ENCODE measurements at places on chromosomes 2 and 18.

DNA sequence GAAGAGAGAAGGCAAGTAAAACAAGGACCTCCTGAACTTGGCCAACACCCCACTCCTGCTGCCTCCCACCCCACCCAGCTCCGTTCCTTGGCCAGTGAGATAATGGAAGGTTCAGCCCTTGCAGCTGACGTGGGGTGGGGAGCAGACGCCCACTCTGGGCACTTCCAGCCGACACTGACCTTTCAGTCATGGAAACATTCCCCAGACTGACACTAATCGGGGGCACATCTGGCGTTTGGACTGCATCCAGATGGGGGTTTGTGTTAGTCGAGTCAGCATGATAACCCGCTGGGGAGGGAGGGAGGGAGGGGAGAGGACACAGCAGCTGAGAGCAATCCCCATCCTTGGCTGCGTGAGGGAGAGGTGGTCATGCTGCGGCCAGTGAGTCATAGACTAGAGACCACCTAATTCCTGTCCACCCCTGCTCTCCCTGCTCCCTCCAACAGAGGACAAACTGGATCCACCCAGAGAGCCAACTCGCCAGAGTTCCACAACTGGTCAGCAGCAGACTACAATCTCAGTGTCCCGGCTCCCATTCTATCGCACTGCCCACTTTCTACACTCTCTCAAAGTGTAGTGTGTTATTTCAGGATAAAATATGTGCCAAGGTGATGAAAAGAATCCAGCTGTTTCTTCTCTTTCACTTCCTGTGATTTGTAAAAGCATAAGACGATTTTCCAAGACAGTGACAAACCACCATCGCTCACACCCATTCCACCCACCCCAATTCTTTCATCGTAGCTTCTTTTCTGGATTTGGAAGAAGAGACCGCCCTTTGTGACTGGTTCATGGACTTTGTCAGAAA is 115.4 kb upstream of the PKDCC start:
- DNase-seq, result no peak

DNA sequence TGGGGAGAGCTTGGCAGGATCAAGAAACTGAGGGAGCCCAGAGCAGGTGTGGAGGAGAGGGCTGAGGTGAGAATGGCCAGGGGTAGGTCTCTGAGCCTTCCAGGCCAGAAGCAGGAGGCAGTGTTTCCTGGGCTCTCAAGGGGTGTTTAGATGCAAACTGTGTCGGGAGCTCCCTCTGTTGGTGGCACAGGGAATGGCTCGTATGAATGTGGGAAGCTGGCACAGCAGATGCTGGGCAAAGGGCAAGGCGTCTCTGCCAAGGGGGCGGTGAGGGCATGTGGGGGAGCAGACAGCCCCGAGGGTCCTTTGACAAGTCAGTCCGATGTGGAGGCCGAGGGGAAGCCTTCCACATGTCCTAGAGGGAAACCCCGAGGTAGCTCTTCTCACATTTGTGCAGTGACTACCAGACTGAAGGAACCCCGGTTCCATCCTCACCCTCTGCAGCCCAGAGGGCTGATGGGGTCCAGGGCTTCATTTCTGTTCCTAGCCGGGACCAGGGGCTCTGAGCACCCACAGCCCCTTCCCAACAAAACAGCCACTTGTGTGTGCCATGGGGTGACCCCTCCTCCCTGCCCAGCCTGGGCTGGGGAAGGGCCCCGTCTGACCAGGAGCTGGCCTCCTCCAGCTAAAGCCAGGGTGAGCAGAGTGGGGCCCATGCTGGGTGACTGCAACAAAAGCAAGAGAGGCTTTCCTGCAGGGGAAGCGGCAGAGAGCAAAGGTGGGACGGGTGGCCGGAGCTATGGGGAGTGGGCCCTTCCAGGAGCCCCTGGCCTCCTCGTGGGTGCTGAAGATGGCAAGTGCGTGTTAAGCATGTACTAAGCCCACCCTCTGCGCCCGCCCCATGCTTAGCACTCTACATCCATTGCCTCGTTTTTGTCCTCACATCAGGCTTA is 103.4 kb downstream of the SEPTIN10 start:
- DNase-seq, result peak; percentile 93

GRCh38 chr2:144567745-144568144 is 47.8 kb upstream of the ZEB2 start:
- no peak for DNase-seq

- DNase-seq, result no peak
Observed at GRCh38 chr18:79343567-79344207, 52.0 kb upstream of the NFATC1 start.

DNA sequence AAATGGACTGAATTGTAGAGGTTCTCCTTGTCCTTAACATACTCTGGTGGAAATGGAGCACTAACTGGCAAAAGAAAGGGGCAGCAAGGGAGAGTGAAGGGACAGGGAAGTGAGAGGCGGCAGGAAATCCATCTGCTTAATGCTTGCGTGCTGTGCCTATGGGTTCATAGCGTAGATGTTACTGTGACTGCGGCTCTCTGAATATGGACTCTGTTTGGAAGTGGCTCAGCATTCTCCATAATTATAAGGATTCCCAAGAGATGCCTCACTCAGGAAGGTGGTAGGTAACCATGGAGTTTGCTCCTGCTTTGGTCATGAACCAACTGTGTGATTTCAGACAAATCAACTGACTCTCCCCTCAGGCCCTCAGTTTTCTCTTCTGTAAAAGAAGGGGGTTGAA is 50.0 kb downstream of the MYO3B start:
- DNase-seq, result no peak

DNA sequence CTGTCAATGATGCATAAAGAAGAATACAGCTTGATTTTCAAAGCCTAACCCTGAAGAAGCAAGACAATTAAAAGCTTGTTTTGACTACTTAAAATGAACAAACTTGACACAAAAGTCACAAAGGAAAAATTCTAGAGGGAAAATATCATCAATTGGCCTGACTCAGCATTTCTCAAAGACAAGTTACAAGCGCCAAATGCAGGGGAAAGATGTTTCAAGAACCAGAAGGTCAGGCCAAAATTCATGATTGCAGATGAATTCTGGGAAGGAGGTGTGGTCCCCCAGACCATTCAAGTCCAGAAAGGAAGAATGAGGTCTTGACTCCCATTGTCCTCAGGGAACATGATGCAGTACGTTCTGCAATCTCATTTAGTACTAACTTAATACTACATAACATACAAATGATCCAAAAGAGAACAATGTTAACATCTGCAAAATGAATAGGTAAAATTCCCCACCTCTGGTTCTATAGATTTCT is 64.5 kb downstream of the FAM210A start:
- DNase-seq, result no peak

DNA sequence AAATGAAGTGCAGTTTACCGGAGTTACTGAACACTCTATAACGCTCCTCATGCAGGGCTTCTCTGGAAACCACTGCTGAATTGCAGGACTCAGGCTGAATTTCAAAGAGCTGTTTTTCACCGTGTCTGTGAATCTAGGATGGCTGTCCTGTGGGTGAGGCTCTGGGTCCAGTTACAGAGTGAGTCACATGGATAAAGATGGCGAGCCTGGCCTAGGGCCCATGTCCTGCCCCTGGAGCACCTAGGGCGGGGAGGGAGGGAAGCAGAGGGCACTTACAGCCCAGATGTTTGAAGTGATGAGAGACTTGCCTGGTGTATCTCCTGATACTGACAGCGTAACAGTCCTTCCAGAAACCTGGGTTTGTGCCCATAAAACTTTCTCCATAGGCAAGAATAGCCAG is 583.0 kb downstream of the IRS1 start:
- no peak for DNase-seq

DNA sequence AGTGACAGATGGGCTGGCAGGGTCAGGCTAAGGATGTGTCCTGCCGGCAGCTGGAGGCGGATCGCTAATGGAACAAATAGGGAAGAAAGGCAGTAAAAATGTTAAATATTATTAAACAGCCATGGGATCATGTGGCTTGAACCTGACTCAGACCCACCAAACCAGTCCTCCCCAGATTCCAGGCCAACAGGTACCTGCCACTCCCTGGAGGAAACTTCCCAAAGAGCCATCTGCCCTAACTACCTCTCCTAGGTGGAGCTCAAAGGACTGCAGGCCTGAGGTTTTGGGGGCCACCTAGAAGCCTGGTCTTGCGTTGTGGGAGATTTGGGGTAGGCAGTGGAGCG is 34.3 kb downstream of the CIB4 start:
- no peak for DNase-seq

- DNase-seq, result no peak
Observed at GRCh38 chr2:120384486-120385354, 38.8 kb downstream of the INHBB start.

DNA sequence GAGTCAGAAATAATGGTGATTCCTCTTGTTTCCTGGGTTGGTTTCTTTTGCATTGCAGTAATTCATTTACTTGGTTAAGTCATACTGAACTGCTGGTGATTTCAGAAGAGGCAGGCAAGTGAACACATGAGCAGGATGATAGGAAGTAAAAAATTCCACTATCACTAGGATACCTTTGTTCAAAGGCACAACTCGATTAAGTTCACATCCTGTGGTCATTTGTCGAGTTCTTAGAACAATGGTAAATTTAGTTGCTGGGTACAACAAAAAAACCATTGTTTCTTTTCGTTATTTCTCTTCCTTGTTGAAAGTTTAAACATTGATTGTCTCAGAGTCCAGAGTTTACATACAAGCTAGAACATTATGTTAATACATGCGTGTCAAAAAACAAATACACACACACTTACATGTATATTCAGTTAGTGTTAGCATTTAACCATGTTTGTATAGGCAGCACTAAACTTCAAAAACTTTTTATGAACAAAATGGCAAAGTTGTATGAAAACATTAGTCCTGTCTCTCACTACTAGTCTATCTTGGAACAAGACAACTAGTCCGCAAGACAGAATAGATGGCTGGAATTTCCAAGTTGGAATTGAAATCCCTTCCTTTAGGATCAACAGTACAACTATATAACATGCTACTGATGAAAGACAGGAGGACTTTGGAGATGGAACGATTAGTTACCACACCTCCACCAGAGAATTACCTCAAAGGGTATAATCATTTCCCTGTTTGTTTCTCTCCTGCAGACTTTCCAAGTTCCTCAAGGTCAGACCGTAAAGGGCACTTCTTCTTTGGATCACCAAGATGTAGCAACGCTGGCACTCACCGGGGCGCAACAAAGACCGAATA is 26.2 kb downstream of the STK39 start:
- no peak for DNase-seq

- DNase-seq, result peak; percentile 47
Observed at GRCh38 chr2:111225856-111226255, 105.1 kb downstream of the BCL2L11 start.

DNA sequence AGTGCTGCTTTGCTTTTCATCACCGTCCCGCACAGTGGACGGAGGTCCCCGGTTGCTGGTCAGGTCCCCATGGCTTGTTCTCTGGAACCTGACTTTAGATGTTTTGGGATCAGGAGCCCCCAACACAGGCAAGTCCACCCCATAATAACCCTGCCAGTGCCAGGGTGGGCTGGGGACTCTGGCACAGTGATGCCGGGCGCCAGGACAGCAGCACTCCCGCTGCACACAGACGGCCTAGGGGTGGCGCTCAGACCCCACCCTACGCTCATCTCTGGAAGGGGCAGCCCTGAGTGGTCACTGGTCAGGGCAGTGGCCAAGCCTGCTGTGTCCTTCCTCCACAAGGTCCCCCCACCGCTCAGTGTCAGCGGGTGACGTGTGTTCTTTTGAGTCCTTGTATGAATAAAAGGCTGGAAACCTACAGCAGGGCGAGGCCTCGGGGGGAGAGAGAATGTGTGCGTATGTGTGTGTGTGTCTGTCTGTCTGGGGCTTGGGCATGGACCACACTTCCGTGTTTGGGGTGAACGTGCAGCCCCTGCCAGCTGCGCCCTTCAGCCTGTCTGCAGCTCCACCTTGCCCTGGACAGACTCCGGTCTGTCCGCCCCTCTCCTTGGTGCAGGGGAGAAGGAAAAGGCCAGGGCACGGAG is 32.3 kb downstream of the GPC1 start:
- no peak for DNase-seq

- DNase-seq, result no peak
Observed at GRCh38 chr18:39414009-39414700, 1848.6 kb upstream of the CELF4 start.

GRCh38 chr2:45412754-45413379 is 198.2 kb downstream of the SRBD1 start:
- DNase-seq, result no peak

DNA sequence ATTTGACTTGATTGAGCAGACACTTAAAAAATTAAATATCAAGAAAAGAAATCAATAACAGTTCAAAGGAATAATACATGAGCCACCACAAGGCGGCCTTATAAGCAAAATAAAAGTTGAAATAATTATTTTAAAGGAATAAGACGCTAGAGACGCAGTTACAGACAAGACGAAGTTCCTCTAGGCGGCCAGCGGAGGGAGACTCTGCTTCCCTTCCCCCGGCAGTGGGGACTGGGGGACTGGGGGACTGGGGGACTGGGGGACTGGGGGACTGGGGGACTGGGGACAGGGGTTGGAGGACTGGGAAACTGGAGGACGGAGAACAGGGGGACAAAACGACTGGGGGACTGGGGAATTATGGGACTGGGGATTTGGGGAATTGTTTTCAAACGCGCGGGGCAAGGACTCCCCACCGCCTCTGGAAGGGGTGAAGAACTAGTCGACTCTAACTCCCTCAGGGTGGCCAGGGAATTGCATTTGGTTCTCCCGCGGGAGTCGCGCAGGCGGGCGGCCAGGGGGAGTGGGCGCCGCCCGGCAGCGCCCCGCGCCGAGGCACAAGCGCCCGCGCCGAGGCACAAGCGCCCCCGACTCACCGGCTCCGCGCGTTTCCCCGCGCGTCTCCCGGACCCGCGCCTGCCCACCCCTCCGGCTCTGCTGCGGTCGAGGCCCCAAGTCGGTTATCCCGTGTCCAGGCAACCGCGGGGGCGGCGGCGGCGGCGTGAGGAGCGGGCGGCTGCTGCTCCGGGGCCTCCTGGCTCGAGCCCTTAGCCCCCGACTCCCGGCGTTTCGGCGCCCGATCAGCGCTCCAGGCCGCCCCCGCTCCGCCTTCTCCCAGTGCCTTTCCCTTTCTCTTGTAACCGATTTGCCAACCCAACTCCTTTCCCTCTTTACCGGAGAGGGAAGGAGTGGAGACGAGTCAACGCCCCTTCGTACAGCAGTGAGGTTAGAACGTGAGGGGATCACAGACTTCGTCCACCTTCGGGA is at the start of gene CCDC178:
Gene CCDC178, minus strand, starts transcription at position 662 of the 984 bp plus-strand sequence. CDS start 28,633 bp downstream, outside the sequence.
- no peak for DNase-seq

DNA sequence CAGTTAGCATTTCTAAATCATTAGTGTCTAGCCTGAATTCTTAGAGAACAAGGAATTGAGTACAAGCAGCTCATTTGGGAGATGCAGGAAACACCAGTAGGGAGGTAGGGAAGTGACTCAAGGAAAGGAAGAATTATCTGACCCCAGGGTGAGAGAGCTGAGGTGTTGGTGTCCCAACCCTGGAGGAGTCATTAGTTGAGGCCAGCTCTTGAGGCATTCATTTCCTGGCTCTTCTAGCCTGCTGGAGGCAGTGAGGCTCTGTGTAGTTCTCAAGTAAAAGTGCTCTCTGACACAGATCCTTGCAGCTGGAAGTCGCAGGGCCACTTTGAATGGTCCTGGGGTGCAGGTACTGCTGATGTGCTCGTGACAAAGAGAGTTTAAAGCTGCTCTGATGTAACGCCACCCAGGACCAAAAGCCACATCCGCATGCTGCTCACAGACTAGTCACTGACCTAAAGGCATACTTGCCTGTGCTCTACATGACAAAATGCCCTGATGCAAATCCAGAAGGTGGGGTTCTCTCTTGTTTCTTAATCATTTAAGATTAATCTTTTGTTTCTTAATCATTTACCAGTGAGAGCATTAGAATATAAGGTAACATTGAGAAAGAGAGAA is 299.5 kb upstream of the LYPD1 start:
- no peak for DNase-seq

GRCh38 chr2:191180276-191180675 is 29.5 kb upstream of the STAT4 start:
- no peak for DNase-seq

Measured in inflammatory macrophage treated with lipopolysaccharide for 1 hour (primary cell).